ENCODE measurements at places on chromosomes 3 and 15. TPM values are rescaled to one million over a fixed set of nuclear protein-coding genes. Genes with fewer than 3 reads are reported as not detected.

GRCh38 chr3:59764171-59764570, 714.3 kb upstream of the CFAP20DC start:
- peaks cover 6% of the 10 kb centered on the region for H3K36me3 ChIP-seq
- no peak overlapping the region for H3K27ac ChIP-seq
- DNase-seq, result no peak
- H3K4me1 ChIP-seq, result peaks cover 13% of the 10 kb centered on the region
- no peak overlapping the region for H3K4me3 ChIP-seq

GRCh38 chr15:41169781-41170180, 53.7 kb upstream of the INO80 start:
- no peak overlapping the region for H3K4me3 ChIP-seq
- no peaks in the 10 kb centered on the region for H3K4me1 ChIP-seq
- H3K27ac ChIP-seq, result no peak overlapping the region

- H3K4me1 ChIP-seq, result no peaks in the 10 kb centered on the region
- no peak overlapping the region for H3K4me3 ChIP-seq
- H3K36me3 ChIP-seq, result no peaks in the 10 kb centered on the region
- H3K27me3 ChIP-seq, result no peaks in the 10 kb centered on the region
- no peak for DNase-seq
These were observed 847.6 kb upstream of the ALCAM start for GRCh38 chr3:104519068-104519467.

Gene DCBLD2
- 3.8 TPM for total RNA-seq
